ENCODE measurements at places on chromosomes 5 and 9.
A peak's percentile ranks its signal among the peaks of the same experiment; 100 is the strongest.

- DNase-seq: no peak
Observed at GRCh38 chr9:91364702-91365101, 3.0 kb upstream of the AUH start.

DNA sequence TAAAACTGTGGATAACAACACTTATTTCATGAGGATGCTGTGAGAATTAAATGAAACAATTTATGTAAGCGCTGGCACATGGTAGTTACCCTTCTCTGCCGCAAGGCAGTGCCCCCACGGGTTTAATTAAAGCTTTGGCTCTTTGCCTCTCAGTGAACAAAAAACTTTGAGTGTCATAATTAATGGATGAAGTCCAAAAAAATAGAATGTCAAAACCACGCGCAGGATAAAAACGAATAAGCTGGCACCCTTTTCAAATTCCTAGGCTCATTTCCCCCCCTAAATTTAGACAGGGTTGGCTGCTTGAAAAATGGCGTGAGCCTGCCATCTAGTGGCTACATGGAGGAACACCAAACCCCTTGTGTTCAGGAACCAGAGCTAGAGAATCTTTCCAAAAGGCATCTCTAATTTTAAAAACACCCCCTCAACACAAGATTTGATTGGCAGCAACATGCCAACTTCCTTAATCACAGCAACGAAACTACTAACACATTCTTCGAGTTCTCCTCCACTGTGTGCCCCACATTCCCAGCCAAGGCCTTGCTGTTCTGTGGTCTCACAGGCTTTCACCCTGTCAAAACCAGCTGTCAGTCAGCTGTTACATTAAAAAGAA lies 29.0 kb upstream of the CCNG1 start:
- peak; percentile 13 for DNase-seq

- DNase-seq: no peak
Observed at GRCh38 chr9:76302543-76302942, 91.7 kb downstream of the RFK start.

DNA sequence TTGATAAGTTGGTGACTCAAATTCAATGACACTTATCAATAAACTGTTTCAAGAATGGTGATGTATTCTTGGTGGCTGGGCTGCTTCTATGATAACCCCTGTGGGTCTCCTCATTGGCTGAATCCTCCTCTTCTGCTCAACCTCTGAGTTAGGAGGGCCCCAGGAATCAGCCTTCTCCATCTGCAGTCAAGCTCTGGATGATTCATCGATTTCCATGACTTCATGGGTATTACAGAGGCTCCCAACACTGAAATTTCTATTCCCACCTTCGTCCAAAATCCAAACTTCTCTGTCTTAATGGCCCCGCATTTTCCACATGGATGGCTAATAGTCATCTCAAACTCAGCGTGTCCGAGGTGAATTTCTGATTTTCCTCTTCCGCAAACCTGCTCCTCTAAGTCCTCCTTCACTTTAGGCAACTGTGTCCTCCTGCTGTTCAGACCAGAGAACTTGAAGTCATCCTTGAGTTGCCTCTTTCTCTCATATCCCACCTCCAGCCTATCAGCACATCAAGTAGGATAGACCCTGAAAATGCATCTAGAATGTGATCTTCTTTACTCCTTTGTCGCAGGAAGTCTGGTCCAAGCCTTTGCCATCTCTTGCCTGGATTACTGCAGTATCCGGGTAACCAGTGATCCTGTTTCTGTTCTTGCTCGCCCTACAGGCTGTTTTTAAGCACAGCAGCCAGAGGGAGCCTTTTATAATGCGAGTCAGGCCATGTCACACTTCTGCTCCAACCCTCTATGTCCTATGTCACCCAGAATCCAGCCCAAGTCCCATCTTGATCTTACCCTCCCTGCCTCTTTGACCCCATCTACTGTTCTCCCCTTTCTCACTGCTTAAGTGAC lies 41.4 kb upstream of the IL7R start:
- no peak for DNase-seq

- DNase-seq: no peak
Observed at GRCh38 chr5:180059326-180059725, 12.2 kb downstream of the RNF130 start.

DNA sequence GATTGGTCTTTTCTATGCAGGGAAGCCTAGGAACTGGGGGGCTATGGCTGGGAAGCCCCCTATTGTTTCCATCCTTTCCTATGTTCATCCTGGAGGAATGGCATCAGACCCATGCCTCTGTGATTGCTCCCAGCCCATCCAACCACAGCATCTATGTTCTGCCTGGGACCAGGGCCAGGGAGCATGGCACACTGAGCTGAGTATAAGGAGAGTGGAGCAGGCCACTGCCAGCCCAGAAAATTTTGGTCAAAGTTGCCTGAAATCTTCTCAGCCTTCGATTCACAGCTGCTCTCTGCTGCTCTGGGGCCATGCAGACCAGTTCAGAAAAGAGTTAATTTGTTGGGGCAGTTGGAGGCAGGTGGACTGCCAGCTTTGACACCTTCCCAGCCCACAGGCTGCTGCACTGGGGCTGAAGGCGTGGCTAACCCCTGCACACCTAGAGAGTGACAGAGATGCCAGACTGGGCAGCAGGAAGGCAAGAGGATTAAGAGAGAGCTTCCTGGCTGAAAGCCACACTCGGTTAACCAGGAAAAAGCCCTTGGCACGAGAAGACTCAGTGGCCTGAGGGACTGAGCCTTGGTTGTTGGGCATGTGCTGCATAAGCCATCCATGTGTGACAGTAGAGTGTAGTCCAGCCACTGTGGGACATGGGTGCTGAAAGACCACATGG lies 12.1 kb downstream of the TGFBI start:
- DNase-seq: no peak

DNA sequence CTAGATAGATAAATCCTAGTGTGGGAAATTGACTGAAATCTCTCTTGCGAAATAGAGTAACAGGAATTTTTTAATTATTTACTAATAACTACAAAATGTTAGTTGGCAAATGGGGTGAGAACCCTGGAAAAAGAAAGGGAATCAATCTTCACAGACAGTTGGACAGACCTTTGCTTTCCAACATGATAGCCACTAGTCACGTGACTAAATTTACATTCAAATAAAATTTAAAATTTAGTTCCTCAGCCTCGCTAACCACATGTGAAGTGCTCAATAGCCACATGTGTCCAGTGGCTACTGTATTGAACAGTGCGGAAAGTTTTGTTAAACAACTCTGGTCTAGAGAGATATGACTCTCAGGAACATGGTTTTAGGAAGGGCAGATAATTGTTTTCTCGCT lies 289.9 kb upstream of the RASA1 start:
- DNase-seq: no peak

- DNase-seq: no peak
Observed at GRCh38 chr5:65305913-65306312, 175.8 kb downstream of the ADAMTS6 start.

DNA sequence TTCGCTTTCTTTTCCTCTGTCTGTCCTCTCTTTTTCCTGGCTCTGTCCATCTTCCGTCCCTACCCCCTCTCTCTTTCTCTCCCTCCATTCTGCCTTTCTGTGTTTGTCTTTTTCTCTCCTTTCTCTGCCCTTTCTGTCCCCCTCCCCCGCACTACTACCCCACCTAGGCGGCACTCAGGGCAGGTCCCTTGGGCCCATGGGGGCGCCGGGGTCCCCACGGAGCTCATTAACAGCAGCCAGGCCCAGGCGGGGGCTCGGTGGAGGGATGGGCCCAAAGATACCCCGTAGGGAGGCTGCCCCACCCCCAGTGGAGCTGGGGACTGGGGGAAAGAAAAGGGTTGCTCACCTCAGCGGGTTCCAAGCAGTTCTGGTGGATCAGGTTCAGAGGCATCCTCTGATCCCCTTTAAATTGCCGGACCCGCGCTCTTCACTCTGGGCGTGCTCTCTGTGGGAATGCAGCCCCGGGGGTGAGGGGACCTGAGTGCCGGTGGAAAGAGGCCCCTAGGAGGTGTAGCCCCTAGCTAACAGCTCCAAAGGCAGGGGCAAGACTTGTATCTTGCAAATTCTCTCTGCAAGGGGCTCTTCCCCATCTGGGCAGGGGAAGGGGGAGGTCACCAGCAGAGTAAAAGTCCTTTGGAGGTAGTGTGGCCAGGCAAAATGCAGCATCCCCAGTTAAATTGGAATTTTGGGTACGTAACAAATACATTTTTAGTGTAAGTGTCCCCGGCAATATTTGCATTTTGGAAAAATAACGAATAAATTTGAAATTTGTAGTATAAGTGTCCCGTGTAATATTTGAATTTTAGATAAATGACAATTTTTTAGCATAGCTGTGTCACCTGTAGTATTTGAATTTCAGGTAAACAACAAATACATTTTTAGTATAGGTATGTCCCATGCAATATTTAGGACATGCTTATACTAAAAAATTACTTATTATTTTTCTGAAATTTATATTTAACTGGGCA lies 7.4 kb downstream of the LHX2 start:
- DNase-seq: no peak

- no peak for DNase-seq
Observed at GRCh38 chr9:88663771-88664419, 128.9 kb downstream of the NXNL2 start.

DNA sequence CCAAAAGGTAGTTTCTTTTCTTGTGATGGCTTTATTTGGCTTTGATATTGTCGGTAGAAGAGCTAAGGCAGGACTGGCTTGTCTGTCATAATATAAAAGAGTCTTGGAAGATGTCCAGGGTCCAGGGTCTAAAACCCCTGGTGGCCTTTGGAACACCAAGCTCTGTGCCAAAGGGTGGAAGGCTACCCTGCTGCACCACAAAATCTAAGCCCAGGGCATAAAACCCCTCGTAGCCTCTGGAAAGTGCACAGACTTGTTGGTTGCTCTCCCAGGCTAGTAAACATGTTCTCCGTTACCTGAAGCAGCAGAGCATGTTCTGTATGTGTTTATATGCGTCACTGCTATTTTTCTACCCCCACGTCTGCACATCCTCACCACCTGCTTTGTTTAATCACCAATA lies 75.5 kb downstream of the OSTF1 start:
- DNase-seq: no peak

- DNase-seq: no peak
Observed at GRCh38 chr5:55220433-55221185, 6.5 kb downstream of the MCIDAS start.

GRCh38 chr9:10534850-10535249 lies 78.0 kb downstream of the PTPRD start:
- no peak for DNase-seq

- DNase-seq: no peak
Observed at GRCh38 chr5:17370651-17371050, 127.4 kb upstream of the TAF11L2 start.

DNA sequence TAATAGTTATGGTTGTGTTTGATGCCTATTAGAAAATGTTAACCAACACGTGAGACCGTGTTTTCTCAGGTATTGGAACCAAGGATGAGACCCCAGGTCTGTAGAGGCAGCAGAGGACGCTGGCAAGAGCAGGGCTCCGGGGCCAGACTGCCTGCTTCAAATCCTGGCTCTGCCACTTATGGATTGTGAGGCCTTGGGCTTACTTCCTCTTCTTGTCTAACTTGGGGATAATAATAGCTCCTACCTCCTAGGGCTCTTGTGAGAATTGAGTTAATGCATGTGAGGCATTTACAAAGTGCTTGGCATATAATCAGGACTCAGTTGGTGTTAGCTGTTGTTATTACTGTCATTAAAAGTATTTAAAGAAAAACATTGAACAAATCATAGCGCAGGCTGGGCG lies 85.5 kb upstream of the PITX1 start:
- DNase-seq: no peak

DNA sequence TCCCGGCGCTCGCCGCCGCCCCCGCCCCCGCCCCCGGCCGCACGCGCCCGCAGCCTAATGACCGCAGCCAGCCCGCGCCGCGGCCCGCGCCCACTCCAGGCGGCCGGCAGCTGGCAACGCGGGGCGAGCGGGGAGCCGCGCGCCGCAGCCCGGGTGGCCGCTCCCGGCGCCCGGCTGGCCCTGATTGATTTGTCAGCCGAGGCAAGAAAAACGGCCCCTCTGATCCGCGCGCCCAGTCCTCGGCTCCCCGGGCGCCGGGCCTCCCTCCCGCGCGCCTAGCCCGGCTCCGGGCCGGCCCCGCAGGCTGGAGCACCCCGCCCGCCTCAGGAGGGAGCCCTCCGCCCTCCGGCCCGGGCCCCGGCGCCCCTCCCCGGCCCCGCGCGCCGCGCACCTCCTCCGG lies 11.9 kb upstream of the LHX2 start:
- DNase-seq: no peak

- DNase-seq: no peak
Observed at GRCh38 chr5:179758955-179759354, 26.3 kb downstream of the MAML1 start.

DNA sequence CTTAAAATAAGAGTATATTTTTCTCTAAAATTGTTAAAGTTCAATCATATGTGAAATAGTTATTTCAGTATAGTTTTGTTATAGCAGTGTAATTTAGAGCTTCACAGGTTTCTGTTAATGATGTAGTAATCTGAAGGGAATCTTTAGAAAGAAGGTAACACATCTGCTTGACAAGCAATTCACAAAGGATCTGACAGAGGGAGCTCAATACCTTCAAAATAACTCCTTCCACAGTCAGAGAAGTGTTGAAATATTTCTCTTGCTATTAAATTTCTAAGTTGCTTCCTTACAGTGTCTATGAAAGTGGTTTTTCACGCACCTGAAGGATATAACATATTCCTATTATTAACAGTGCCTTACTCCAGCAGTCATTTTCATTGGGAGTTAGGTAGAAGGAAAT lies 44.9 kb downstream of the SLC25A51 start:
- DNase-seq: no peak

DNA sequence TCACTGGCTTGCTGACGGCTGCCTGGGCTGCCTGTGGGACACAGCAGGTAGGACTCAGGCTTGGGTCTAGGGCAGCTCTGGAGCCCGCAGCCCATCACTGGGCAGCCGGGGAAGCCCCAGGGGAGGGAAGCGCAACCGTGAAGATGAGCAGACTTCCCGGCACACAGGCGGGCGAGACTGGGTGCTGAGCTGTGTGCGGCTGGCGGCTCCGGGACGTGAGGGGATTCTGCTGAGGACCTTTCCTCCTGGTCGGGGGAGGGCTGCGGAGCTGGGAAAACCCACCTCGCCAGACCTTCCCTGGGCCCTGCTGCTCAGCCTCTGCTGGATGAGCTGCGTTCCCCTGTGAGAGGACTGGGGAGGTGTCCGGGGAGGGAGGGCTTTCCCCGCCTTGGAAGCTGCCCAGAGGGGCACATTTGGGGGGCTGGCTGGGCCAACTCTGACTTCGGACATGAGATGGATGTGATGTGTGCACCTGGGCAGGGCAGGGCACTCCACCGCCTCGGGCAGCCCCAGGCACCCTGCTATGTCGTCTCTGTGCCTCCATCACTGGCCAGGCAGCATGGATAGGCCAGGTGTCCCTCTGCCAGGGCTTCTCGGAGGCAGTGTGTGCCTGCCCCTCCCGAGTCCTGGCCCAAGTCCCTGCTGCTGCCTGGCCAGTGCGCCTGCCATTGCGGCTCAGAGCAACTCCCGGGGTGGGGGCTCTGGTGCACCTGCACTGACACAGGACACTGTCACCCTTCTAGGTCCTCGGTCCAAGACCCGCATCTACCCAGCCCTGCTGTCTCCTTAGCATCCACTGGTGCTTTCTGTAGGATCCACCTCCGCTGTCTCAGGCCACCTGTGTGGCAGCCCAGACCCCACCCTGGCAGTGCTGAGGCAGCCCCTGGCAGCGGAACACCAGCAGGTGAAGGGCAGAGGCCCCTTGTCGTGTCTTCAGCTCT lies 66.4 kb downstream of the COL5A1 start:
- DNase-seq: no peak

Measured in stimulated activated CD4-positive, alpha-beta T cell treated with anti-CD3 and anti-CD28 coated beads, TNF-alpha, amount 100 ng/mL, for 4 hours (primary cell).